Stimulated activated CD4-positive, alpha-beta T cell treated with anti-CD3 and anti-CD28 coated beads, Interleukin-1b, Interleukin-23, amount 100 ng/mL, for 1 hour (primary cell): ENCODE measurements at places on chromosomes 5 and 9.

GRCh38 chr9:137705443-137705863 lies 86.6 kb downstream of the EHMT1 start:
- DNase-seq: no peak

DNA sequence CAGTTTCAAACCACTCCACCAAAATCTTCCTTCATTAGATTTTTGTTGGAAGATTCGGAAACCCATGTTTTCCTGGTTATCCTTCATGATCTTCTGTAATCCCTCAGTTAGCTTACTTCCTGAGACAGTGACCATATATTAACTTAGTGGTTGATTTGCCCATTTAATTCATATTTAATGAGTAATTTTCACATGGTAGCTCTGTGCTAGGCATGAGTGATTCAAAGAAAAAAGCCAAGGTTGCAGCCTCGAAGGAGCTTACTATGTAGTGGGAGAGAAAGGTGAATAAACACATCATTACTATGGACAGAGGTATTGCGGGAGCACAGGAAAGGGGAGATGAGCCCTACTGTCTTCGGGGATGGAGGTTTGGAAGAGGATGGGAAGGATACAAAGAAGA lies 158.5 kb downstream of the TLE1 start:
- no peak for DNase-seq

DNA sequence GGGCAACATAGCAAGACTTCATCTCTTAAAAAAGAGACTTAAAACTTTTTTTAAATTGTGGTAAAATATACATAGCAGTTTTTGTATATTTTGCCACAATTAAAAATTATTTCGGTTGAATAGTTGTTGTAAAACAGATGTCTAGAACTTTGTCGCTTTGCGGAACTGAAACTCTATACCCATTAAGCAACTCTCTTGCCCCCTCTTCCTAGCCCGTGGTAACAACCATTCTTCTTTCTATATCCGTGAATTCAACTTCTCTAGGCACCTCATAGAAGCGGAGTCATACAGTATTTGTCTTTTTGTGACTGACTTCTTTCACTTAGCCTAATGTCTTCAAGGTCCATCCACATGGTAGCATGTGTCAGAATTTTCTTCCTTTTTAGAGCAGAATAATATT lies 43.3 kb downstream of the SPARC start:
- DNase-seq: no peak

DNA sequence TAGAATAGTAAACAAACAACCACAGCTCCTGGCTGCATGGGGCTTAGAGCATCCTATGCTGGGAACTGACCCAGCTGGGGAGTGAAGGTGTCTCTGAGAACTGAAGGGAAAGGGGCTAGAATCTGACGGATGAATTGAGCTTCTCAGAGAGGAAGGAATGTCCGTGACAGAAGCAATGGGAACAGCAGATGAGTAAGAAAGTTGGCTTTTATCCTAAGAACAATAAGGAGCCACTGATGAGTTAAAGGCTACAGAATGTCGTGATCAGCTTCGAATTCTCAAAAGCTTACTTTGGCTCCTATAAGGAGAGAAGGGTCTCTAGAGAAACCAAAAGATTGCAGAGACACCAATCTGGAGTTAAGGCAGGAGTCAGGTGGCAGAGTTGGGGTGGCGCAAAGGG lies 52.6 kb downstream of the EBF1 start:
- no peak for DNase-seq

- DNase-seq: no peak
Observed at GRCh38 chr9:87097238-87097637, 149.9 kb upstream of the GAS1 start.

- no peak for DNase-seq
Observed at GRCh38 chr9:12855066-12855465, 80.2 kb downstream of the LURAP1L start.

- DNase-seq: no peak
Observed at GRCh38 chr9:115340314-115340713, 222.4 kb upstream of the TNC start.
